Activated CD4-positive, CD25-positive, alpha-beta regulatory T cell treated with anti-CD3 and anti-CD28 coated beads, Interleukin-2, amount 50 U/mL, for 24 hours (primary cell): ENCODE measurements at places on chromosomes 11 and 22.
A peak's percentile ranks its signal among the peaks of the same experiment; 100 is the strongest.

DNA sequence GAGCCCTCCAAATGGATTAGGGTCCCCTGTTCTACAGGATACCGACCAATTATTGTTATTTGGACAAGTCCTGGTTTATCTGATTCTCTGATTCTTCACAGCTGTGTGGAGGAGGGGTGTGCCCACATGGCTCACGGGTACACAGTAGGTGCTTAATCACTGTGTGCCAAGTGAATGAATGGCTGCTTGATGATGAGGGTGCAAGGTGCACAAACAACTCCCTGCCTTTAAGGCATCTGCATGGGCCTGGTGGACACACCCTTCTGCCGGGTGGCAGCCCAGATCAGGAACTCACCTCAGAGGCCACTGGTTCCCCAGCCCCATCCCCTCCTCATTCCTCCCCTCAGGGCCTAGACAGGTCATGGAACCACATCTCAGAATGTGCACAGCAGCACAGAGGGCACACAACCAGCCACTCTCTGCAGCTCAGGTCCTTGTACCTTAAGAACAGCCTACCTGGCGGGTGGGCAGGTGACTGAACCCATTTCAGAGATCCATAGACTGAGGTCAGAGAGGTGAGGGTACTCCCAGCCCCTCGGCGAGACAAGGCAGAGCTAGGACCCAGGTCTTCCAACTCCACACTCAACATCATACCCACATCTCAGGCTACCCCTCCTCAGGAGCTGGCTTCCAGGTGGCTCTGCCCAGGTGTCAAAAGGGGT lies 50.3 kb downstream of the SHANK2 start:
- no peak for ATAC-seq

DNA sequence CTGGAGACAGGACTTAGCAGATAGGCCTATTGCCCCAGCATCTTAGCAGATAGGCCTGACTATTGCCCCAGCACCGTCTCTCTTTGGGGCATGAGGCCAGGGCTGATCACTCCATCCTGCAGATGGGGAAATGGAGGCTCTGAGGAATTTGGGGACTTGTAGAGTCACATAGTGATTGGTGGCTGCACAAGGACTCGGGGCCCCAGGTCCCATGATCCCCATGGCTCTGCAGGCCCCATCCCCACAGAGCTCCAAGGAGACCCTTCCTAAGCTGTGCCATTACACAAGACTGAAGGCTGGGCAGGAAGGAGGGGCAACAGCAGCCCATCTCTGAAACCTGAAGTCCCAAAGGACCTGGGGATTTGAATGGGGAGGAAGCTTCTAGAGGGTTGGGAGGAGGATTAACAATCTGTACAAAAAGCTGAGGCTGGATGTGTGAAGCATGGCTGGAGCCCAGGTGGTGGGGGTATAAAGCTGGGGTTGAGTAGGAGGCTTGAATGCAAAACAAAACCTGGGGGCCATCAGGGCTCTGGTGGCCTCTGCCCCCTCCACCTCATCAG lies 1.6 kb downstream of the ARAP1 start:
- ATAC-seq: no peak

GRCh38 chr22:45529971-45530575 lies 27.4 kb downstream of the FBLN1 start:
- no peak for ATAC-seq

DNA sequence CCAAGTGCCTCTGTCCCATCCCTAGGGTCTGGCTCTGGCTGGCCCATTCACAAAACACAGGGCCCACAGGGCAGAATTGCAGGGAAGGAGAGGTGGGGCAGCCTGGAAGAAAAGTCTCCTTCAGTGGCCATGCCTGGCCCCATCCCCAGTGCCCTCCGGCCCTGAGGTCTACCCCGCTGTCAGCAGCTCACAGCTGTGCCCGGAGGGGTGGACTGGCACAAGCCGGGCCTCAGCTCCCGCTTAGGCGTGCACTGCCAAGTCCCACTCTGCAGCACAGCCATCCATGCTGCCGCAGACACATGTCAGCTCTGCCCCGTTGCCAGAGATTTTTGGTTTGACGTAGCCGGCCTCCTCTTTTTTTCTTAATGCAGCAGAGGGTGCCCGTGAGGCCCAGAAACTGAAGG lies 3.9 kb upstream of the SCN2B start:
- no peak for ATAC-seq

DNA sequence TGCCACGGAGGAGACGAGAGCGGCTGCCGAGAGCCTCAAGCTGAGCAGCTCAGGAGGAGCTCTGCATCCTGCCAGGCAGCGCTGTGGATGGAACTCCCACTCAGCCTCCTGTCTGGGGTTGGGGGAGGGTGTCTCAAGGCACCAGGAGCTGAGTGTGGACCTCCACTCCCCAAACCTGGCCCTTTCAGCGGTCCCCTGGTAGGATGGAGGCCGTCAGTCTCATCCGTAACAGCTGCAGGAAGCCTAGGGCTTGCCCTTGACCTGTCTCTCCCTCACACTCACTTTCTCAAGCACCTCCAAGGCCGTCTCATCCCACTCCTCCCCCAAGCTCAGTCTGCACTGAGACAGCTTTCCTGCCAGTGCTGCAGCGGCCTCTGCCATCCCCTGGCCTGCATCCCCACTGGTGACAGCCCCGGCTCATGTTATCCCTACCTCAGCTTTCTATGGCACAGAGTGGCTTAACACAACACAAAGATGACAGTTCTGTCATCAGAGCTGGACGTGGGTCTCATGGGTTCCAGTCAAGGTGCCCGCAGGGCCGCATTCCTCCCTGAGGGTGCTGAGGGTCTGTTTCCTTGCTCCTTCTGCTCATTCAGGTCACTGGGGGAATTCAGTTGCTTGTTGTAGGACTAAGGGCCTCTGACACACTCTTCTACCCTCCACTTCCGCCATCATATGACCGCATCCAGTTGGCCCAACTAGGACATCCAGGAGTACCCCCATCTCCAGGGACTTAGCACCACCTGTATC lies 341.9 kb upstream of the B3GAT1 start:
- no peak for ATAC-seq

DNA sequence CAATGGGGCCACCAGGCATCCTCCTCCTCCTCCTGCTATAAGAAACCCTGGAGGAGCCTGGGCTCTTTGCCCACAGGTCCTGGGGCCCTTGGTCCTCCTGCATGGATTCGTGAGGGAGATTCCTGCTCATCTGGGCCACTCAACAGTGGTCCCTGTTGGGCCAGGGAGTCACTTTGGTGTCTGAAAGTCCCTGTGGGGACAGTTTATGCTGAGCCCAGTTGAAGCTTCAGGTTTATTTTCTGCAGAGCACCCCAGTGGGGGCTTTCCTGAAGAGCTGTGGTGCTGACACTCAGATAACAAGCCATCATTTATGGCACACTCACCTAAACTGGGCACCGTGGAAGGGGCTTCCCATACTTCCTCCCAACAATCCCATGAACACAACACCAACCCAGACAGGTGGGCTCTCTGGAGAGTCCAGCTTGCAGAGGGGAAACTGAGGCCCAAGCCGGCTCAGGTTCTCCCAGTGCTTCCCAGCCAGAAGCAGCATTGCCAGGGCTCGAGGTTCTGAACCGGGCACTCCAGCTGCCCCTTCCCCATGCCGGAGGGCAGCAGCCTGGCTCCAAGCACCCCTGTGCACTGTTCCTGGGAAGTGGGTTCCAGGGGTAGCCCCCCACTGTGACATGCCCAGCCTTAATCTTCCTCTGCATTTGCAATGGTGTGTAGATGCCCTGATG lies 91.3 kb downstream of the MYEOV start:
- ATAC-seq: peak; percentile 21

DNA sequence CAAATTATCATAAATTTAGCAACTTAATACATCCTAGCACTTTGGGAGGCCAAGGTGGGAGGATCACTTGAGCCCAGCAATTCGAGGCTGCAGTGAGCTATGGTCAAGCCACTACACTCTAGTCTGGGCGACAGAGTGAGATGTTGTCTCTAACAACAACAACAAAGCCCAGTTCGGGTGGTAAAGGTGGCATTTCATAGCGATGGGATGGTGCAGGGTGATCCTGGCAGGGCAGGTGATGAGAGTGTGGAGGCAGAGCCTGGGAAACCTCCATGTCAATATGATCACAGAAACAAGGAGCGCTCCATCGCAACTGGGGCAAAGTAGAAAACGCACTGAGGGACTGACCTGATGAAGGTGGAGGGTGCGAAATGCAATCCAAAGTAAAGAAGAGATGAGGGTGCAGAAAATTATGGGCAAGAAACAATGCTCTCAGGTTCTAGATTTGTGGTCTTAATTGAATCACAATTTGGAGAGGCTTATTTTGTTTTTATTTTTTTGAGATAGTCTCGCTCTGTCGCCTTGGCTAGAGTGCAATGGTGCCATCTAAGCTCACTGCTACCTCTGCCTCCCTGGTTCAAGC lies 32.8 kb upstream of the CLDN5 start:
- no peak for ATAC-seq

- no peak for ATAC-seq
Measured at GRCh38 chr22:22666307-22667091, 22.1 kb downstream of the GGTLC2 start.

- no peak for ATAC-seq
Measured at GRCh38 chr11:86595451-86595850, 77.0 kb downstream of the ME3 start.

DNA sequence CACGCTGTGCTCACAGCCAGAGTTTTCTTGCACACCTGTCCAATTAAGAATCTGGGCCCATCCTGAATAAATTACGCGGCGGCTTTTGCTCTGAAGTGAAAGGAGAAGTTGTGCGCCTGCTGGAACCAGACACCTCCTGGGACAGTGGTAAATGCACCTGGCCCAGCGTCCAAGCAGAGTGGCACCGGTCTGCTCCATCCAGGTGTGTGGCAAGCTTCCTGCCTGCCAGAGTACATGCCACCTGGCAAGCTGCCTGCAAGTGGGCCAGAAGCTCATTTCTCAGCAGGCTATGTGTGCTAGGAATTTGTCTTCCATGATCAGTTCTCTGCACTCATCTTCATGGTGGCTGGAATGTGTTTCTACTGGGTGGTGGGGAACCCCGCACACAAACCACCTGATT lies 660.6 kb downstream of the ETS1 start:
- no peak for ATAC-seq

DNA sequence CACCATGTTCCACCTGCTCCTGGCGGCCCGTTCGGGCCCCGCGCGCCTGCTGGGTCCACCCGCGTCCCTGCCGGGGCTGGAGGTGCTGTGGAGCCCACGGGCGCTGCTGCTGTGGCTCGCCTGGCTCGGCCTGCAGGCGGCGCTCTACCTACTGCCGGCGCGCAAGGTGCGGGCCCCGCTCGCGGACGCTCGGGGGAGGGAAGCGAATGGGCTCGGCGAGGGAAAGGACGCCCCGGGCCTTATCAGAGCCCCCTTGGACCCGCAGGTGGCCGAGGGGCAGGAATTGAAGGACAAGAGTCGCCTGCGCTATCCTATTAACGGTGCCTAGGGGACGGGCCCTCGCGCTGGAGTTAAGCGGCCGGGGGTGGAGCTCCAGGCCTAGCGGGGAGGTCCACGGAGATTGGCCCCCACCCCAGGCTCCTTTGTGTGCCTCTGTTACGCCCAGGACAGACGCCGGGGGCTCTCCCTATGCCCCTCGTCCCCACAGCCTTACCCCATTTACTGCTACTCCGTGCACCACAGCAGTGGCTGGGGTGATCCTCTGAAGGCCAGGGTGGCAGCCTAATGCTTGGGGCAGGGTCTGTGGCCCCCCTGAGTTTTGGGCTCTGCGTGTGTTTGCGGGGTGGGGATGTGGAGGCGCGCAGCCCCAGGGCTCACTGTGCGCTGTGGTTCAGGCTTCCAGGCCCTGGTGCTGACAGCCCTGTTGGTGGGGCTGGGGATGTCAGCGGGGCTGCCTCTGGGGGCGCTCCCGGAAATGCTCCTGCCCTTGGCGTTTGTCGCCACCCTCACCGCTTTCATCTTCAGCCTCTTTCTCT lies 1.1 kb downstream of the TM7SF2 start:
- ATAC-seq: peak; percentile 43

GRCh38 chr11:79374727-79375126 lies 66.1 kb downstream of the TENM4 start:
- no peak for ATAC-seq

DNA sequence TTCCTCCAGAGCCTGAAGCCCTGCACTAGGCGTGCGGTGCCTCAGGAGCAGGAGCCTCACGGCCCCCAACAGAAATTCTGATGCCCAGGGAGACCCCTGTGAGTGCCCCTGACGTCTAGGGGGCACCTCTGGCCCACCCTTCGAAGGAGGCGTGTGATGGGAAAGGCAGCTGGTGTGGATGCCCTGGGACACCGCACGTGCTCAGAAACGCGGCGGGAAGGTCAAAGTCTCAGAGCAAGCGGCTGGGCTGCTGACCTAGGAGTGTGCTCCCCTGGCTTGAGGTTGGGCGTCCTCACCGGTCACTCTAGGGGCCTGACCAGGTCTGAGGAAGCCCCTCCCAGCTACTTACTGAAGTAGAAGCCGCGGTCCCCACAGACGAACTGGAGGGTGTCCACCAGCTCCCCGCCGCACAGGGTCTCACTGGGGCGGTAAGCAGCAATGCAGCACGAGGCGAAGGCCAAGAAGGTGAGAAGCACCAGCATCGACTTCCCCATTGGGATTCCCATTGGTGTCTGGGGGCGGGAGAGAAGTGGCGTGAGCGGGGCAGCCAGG lies 4.1 kb downstream of the IGF2 start:
- no peak for ATAC-seq

DNA sequence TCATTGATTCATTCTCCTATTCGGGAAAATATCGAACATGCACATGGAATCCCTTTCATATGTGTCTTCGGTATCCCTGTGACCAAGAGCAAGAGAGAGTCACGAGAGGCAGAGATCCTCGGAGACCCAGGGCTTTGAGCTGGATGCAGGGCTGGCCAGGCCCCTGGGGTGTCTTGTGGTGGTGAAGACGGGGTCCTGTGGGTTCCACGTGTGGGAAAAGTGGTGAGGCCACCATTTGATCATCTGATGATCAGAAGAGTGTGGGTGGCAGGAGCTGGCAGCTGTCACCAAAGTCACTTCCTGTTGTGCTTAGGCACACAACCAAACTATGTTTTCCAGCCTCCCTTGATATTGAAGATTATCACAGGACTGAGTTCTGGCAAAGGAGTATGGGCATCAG lies 94.0 kb downstream of the BRD1 start:
- ATAC-seq: no peak

- no peak for ATAC-seq
Measured at GRCh38 chr11:63841554-63841953, 2.6 kb downstream of the MARK2 start.

DNA sequence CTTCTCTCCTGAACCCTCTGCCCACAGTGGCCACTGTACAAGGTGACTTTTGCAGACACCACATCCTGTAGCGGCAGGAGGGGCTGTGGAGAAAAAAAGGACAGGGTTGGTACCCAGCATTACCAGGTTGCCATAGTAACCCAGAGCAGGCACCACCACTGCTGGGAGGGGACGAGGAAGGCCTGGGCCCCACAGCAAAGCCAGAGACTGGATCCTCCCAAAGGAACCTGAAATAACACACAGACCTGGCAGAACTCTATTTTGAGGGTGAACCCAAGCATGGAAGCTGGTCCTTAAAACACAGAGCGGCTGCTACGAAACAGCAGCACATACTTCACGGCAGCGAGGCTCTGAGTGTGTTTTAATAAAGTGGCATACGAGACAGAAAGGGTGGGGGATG lies 380.6 kb downstream of the CTTN start:
- no peak for ATAC-seq
